ENCODE measurements at places on chromosomes 6 and 20. TPM values are rescaled to one million over a fixed set of nuclear protein-coding genes. Genes with fewer than 3 reads are reported as not detected.

MYCT1 gene
- total RNA-seq: not detected

ULBP3 gene
- total RNA-seq: 1.0 TPM

VWA7 gene
- 1.9 TPM for total RNA-seq

CD93 gene
- total RNA-seq: 0.36 TPM

RIMS1 gene
- total RNA-seq: not detected

PRSS16 gene
- 0.46 TPM for total RNA-seq

TMEM200A gene
- 0.92 TPM for total RNA-seq

TAAR2 gene
- not detected for total RNA-seq

ARFGEF3 gene
- total RNA-seq: 0.55 TPM

STMND1 gene
- total RNA-seq: not detected

MCHR2 gene
- not detected for total RNA-seq

AGPAT4 gene
- 2.0 TPM for total RNA-seq

UBE3D gene
- total RNA-seq: 11.2 TPM

CCND3 gene
- 367 TPM for total RNA-seq

CFAP206 gene
- total RNA-seq: not detected

PNLDC1 gene
- 0.30 TPM for total RNA-seq
